MCF 10A (cell line): ENCODE measurements at places on chromosomes 1 and 21.

DNA sequence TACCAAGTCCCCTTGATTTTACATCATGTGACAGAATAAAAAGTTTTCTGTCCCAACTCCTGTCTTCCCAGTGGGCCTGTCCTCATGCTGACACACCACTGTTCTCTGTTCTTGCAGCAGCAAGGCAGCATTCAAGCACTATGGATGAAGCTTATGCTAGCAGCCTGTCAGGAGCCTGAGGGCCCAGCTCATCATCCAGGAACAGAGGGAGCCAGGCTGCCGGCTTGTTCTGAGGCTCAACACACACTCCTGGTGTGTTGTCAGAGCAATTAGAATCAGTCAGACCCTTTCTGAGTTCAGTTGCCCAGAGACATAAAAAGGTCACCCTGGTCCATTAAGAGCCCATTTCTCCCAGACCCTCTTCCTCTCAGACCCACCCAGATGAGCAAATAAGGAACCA, 282.9 kb downstream of the SEC16B start:
- DNase-seq, result no peak

DNA sequence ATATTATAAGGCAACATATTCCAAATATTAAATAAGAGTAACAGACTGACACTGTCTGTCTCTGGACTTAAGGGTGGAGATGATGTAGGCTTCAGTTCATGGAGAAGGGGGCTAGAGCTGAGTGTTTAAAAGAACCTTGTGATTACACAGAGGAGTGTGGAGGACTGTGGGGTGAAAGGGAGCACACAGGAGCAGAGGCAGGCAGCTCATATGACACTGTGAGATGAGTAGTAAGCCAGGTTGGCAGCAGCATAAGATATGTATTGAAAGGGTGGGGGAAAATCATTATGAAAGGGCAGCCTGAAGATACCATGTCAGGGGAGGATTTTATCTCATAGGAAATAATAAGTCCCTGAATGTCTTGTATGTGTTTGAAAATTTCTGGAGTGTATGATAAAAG, 104.5 kb downstream of the AK5 start:
- no peak for DNase-seq

- no peak for DNase-seq
These were observed 9.9 kb upstream of the IL22RA1 start for GRCh38 chr1:24152631-24153494.

GRCh38 chr1:19450811-19451515, 34.4 kb downstream of the CAPZB start:
- DNase-seq, result peak; percentile 89

DNA sequence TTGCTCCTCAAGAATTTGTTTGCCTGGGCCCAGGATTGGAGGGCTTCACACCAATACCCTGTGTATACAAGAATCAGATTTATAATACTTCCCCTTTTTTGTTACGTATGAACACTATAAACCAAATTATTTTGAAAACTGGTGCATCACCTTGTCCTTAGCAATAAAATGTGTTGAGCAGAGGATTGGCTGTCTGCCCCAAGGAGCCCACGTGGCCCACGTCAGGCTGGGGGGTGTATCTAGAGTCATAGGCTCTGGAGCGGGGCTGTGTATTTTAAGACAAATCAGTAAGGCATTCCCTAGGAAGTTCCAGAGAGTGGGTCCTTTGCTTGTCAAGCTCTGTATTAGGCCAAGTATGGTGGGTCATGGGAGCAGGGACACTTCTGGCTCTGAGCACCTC, 2.0 kb upstream of the ST3GAL3 start:
- no peak for DNase-seq

DNA sequence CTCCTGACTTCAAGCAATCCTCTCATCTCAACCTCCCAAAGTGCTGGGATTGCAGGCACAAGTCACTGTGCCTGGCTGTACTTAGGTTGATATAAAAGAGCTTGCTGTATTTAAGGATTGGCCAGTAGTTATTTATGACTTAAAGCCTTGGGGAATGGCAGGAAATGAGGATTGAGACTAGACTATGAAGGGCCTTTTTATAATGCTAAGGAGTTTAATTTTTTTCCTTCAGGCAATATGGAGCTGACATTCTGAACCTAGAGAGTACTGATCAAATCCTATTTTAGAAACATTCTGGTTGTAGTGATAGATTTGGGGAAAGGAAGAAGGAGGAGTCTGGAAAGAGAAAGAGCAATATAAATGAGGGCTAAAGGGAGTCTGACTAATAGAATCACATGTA, 44.7 kb downstream of the MSH4 start:
- no peak for DNase-seq

DNA sequence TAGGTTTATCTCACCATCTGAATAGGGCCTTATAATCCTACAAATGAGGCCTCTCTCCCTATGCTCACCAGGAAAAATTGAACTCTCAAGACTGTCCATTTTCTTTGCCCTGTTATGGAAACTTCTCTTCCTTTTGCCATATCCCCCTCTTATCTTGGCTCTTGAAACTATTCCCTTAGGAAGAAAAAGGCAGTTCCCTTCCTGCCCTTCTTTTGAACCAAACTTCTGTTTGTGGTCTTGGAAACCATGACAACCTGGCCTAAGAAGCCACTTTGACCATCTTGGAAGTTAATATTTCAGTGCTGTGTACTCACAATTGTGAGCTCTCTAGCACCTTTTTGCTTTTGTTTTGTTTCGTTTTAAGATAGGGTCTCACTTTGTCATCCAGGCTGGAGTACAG, 40.0 kb downstream of the ATP2B4 start:
- DNase-seq, result no peak

- DNase-seq, result peak; percentile 24
These were observed 41.1 kb upstream of the ZNF124 start for GRCh38 chr1:247212627-247213617.

GRCh38 chr1:63152572-63152971, 169.8 kb upstream of the FOXD3 start:
- DNase-seq, result peak; percentile 28

DNA sequence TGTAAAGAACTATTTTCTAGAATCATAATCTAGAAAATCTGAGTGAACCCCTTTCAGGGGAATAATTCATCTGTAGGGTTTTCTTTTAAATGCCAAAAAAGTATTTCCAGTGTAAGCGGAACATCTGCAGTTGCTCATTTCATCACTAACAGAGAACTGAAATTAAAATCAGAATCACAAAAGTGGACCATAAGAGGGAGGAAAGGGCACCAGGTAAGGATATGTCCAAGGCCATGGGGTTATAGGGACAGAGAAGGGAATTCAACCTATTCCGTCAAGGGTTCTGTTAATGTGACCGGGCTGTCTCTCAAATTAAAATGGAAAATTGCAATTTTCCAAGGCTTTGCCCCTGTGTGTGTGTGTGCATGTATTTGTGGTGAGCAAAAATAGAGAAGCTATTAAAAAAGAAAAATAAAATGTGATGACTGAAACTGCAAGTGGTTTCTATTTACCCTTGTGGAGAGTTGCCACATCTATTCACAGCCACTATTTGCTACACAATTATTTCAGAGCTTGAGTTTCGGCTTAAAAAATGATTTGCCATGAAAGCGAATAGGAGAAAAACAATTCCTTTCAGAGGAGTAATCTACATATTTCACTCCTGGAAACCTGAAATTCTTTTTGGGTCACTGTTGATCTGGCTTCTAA, 53.1 kb downstream of the APP start:
- DNase-seq, result no peak
